ENCODE measurements at places on chromosomes 6 and 20. TPM values are rescaled to one million over a fixed set of nuclear protein-coding genes. Genes with fewer than 3 reads are reported as not detected.

DNA sequence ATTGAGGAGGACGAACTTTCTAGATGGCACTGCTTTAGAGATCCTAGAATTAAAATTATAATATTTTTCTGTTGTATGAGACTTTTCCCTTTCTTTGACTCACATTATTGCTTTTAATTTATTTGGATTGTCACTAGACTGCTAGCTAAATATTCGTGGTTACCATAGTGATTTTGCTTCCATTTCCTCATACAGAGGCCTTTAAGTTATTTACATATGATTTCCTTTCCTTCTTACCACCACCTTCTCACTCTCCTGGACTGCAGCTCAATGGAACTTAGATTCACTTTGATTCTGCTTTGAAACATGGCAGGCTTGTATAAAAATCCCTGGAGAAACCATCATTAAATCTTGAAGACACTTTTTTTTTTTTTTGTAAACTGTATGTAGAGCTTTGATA lies 222.9 kb downstream of the LAMA2 start:
- H3K27ac ChIP-seq = no peak overlapping the region
- no peak overlapping the region for H3K4me3 ChIP-seq
- H3K4me1 ChIP-seq = no peaks in the 10 kb centered on the region
- DNase-seq = no peak
- H3K36me3 ChIP-seq = no peaks in the 10 kb centered on the region

GRCh38 chr6:2192976-2193375 lies 52.4 kb downstream of the GMDS start:
- no peaks in the 10 kb centered on the region for H3K36me3 ChIP-seq
- H3K27ac ChIP-seq = no peak overlapping the region
- no peak for DNase-seq
- H3K4me3 ChIP-seq = no peak overlapping the region
- H3K27me3 ChIP-seq = no peaks in the 10 kb centered on the region
- H3K4me1 ChIP-seq = peaks cover 9% of the 10 kb centered on the region

GRCh38 chr20:36571564-36572504 lies 1.6 kb upstream of the TGIF2 start:
- H3K27ac ChIP-seq = no peak overlapping the region
- H3K4me3 ChIP-seq = no peak overlapping the region
- no peak for DNase-seq
- no peaks in the 10 kb centered on the region for H3K36me3 ChIP-seq
- no peaks in the 10 kb centered on the region for H3K27me3 ChIP-seq

Gene ADRM1
- 173 TPM for total RNA-seq

GRCh38 chr6:154526996-154527395 lies 16.5 kb upstream of the CNKSR3 start:
- H3K27ac ChIP-seq = no peak overlapping the region
- H3K36me3 ChIP-seq = no peaks in the 10 kb centered on the region
- no peaks in the 10 kb centered on the region for H3K27me3 ChIP-seq
- no peak for DNase-seq

GRCh38 chr6:109453594-109454495 lies 1.7 kb downstream of the MICAL1 start:
- H3K27me3 ChIP-seq = no peaks in the 10 kb centered on the region
- no peak for DNase-seq
- no peaks in the 10 kb centered on the region for H3K4me1 ChIP-seq
- no peak overlapping the region for H3K4me3 ChIP-seq
- no peak overlapping the region for H3K27ac ChIP-seq

- no peak overlapping the region for H3K4me3 ChIP-seq
- no peaks in the 10 kb centered on the region for H3K27me3 ChIP-seq
- H3K27ac ChIP-seq = 0 out of 2 replicates have a peak overlapping the region, but pooled peaks have one; percentile 5
These were observed 62.1 kb downstream of the FOXO3 start for GRCh38 chr6:108622641-108623298.

GRCh38 chr20:10985536-10985935 lies 311.7 kb upstream of the JAG1 start:
- no peak overlapping the region for H3K27ac ChIP-seq
- no peak overlapping the region for H3K4me3 ChIP-seq

GRCh38 chr6:30600451-30600961 lies 16.5 kb downstream of the PPP1R10 start:
- H3K4me3 ChIP-seq = no peak overlapping the region
- H3K27me3 ChIP-seq = no peaks in the 10 kb centered on the region
- DNase-seq = no peak
- H3K4me1 ChIP-seq = no peaks in the 10 kb centered on the region
- H3K27ac ChIP-seq = no peak overlapping the region
- H3K36me3 ChIP-seq = peaks cover 33% of the 10 kb centered on the region

- no peaks in the 10 kb centered on the region for H3K36me3 ChIP-seq
- no peak for DNase-seq
- H3K27me3 ChIP-seq = no peaks in the 10 kb centered on the region
- peak overlapping the region; percentile 85 for H3K4me3 ChIP-seq
- H3K4me1 ChIP-seq = peaks cover 16% of the 10 kb centered on the region
These were observed 761 bp downstream of the KLHL32 start for GRCh38 chr6:96925290-96925687.

DNA sequence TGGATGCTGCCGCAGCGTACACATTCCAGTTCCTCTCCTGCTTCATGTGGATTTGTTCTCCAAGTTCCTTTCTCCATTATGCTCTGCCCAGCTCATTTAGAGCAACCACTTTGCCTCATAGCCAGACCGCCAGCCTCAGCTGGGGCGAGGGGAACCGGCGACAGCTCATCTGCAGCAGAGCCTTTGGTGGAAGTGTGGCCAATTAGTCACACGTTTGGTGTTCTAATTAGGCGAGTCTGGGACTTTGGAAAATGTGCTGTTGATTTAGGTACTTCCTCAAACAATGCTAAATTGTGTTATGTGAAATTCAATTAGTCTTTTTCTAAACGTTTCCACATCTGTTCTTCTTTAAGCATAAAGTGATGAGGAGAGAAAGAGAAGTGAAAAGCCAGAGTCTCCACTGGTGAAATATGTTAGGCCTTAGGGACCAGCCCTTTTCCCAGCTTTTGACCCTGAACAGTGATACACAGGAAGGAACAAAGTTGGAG lies 217.9 kb downstream of the TBX18 start:
- no peak for DNase-seq
- H3K27ac ChIP-seq = no peak overlapping the region
- no peaks in the 10 kb centered on the region for H3K36me3 ChIP-seq
- H3K27me3 ChIP-seq = no peaks in the 10 kb centered on the region
- H3K4me1 ChIP-seq = no peaks in the 10 kb centered on the region

Gene RPN2
- 164 TPM for total RNA-seq

Gene ULBP2
- 4.4 TPM for total RNA-seq

GRCh38 chr20:63441136-63442099 lies 31.0 kb downstream of the KCNQ2 start:
- no peaks in the 10 kb centered on the region for H3K36me3 ChIP-seq
- DNase-seq = no peak
- peaks cover 41% of the 10 kb centered on the region for H3K27me3 ChIP-seq

Gene FOXF2
- not detected for total RNA-seq

Gene POU3F2
- total RNA-seq = not detected

DNA sequence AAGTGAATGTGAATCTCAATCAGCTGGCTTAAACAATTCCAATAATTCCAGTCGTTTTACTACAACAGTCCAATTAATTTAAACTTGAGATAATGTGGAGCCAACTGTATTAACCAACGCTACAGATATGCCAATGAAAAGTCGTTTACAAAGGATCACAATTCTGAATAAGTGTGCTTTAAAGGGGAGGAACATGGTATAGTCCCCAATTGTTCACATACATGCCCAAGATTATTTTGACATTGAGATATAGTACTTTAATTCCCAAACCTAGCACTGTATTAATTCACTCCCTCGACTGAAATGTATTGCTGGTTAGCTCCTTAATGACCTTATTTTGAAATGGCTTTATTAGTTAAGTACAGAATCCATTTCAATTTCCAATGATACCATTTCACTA lies 2.5 kb downstream of the AKIRIN2 start:
- peaks cover 6% of the 10 kb centered on the region for H3K36me3 ChIP-seq
- no peaks in the 10 kb centered on the region for H3K27me3 ChIP-seq
- no peak overlapping the region for H3K27ac ChIP-seq
- peak overlapping the region; percentile 96 for H3K4me3 ChIP-seq
- H3K4me1 ChIP-seq = peaks cover 23% of the 10 kb centered on the region

Gene EGFL8
- 26.0 TPM for total RNA-seq

Gene ZNF292
- 34.1 TPM for total RNA-seq

Data from PC-9 (cell line).